Chondrocyte (in vitro differentiated cells): ENCODE measurements at places on chromosomes 6 and 20. TPM values are rescaled to one million over a fixed set of nuclear protein-coding genes. Genes with fewer than 3 reads are reported as not detected.

Gene SLC35D3
- total RNA-seq, result not detected in 3 replicates

Gene ZNF451
- 45.4 to 60.7 TPM (median 45.5 TPM) in 3 replicates for total RNA-seq

Gene TAAR9
- total RNA-seq, result not detected in 3 replicates

Gene MYCT1
- not detected in 3 replicates for total RNA-seq

Gene VNN1
- total RNA-seq, result not detected in 3 replicates

Gene HSPA12B
- 0.10 to 0.26 TPM in 2 of 3 replicates, not detected in the other for total RNA-seq

Gene PAX1
- not detected in 3 replicates for total RNA-seq

Gene C20orf141
- not detected in 3 replicates for total RNA-seq

Gene MANEA
- 9.8 to 17.7 TPM (median 12.0 TPM) in 3 replicates for total RNA-seq

Gene SPATS1
- total RNA-seq, result not detected in 3 replicates

Gene GPX5
- total RNA-seq, result not detected in 3 replicates

Gene PLN
- 0.18 TPM in 1 of 3 replicates, not detected in the others for total RNA-seq

Gene CLPSL2
- not detected in 3 replicates for total RNA-seq

- H3K36me3 ChIP-seq, result peaks cover 3% of the 10 kb centered on the region
- no peaks in the 10 kb centered on the region for H3K27me3 ChIP-seq
- H3K4me3 ChIP-seq, result no peak overlapping the region
- H3K27ac ChIP-seq, result peak overlapping the region; percentile 42
These were observed 25.7 kb downstream of the EPHA7 start for GRCh38 chr6:93393554-93394074.

- H3K27me3 ChIP-seq, result peaks cover 6% of the 10 kb centered on the region
- H3K4me1 ChIP-seq, result peaks cover 9% of the 10 kb centered on the region
- no peak overlapping the region for H3K4me3 ChIP-seq
- no peaks in the 10 kb centered on the region for H3K36me3 ChIP-seq
These were observed 249.1 kb downstream of the QKI start for GRCh38 chr6:163663575-163663974.

GRCh38 chr6:109580519-109580918 lies 97.5 kb upstream of the ZBTB24 start:
- peaks cover 8% of the 10 kb centered on the region for H3K4me1 ChIP-seq
- no peak for DNase-seq
- H3K4me3 ChIP-seq, result no peak overlapping the region
- peaks cover 7% of the 10 kb centered on the region for H3K27me3 ChIP-seq

DNA sequence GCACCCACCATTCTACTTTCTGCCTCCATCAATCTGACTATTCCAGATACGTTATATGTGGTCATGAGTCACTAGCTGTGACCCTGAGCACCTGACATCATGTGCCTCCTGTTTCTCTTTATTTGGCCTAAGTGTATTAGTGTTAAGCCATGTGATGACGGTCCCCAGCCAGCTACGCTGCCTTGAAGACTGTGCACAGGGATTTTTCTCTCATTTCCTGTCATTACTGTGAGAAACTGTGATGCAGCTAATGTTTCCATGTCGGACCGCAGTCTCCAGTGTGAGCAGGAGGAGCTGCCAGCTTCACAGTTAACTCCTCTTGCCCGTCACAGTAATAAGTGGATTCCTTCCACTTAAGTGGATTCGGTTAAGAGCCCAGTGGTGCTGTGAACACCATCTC lies 9.9 kb upstream of the SPATS1 start:
- no peak overlapping the region for H3K4me3 ChIP-seq
- no peak overlapping the region for H3K27ac ChIP-seq
- peaks cover 61% of the 10 kb centered on the region for H3K27me3 ChIP-seq

GRCh38 chr6:126302191-126302590 lies 37.7 kb upstream of the CENPW start:
- no peak overlapping the region for H3K4me3 ChIP-seq
- H3K4me1 ChIP-seq, result no peaks in the 10 kb centered on the region
- no peaks in the 10 kb centered on the region for H3K36me3 ChIP-seq

DNA sequence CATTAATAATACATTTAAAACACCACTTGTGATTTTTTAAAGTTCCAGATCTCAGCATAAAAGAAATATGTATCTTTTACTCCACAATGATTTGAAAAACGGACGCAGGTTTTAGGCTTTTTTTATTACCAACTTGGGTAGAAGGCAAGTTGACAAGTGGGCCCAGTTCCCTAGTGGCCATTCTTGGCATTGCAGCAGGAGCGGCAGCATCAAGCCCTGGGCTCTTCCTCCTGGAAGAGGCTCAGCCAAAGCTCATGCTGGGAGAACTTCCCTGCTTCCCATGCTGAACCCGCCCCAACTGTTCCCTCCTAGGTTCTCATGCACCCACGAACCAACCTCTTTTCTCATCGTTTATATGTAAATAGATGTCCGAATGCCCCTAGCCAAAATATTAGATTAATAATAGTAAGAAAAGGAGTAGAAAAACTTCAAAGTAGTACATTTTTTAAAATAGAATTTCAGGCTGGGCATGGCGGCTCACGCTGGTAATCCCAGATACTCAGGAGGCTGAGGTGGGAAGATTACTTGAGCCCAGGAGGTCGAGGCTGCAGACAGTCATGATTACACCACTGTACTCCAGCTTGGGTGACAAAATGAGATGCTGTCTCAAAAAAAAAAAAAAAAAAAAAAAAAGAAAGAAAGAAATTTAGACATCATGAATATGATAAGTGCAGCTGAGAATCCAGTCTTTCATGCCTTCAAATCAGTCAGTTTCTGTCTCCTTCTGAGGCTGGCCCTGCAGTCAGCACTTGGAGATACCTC lies 18.2 kb upstream of the MYB start:
- H3K4me1 ChIP-seq, result no peaks in the 10 kb centered on the region
- no peak overlapping the region for H3K27ac ChIP-seq
- no peaks in the 10 kb centered on the region for H3K36me3 ChIP-seq

DNA sequence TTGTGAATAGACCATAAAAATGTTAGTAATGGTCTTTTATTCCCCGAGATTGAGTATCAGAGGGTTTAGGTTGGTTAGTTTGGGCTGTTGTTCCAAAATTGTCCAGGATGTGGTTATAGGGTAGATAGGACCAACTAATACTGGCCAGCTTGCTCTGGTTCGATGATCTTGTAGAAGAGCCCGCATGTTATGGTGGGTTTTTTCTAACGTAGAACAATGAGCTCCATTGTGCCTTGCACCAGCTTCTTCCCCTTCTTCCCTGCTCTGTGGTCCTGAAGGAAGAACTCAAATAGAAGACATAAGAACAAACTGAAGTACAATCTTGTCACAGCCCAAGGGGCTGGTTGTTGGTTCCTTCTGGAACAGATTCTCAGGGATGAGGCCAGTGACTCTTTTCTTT lies 70.5 kb downstream of the RREB1 start:
- peaks cover 25% of the 10 kb centered on the region for H3K4me1 ChIP-seq
- H3K4me3 ChIP-seq, result no peak overlapping the region
- H3K27ac ChIP-seq, result no peak overlapping the region
- no peak for DNase-seq
- no peaks in the 10 kb centered on the region for H3K27me3 ChIP-seq

DNA sequence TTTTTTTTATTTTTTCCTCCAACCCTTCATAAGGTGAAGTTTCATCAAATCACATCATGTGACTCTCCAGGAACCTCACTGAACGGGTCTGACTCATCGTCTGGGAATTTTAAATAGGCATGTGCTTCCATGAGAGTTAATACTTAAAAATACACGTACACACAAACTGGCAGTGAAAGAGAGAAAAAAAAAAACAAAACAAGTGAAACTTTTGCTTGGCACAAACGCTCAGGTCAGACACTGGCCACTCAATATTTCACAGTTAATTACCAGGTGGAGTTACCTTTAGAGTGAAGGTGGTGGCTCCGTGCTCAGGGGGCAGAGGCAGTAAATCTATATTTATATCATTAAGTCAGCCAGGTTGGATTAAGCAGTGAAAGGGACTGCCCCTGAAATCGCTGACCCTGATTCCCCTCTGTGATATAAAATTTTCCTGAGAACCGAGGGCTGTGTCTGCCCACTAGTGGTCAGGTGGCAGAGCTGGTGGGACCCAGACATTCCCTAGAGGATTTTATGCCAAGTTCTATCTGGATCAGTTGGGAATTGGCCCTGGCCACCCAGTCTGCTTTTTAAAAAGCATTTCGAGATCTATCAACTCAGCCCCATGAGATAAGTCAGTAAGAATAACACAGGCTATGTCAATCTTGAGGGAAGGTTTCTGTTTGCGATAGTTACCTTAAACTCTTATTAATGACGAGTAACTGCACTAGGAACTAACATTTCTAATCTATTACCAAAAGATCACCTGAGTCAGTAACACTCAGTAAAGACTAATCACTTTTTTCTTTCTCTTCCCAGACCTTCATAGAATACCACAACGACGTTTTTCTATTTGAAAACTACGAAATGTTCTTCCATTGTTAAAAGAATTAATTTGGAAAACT lies 259.1 kb downstream of the HDGFL1 start:
- H3K4me1 ChIP-seq, result peaks cover 65% of the 10 kb centered on the region
- H3K27me3 ChIP-seq, result no peaks in the 10 kb centered on the region
- no peak for DNase-seq
- peak overlapping the region; percentile 100 for H3K27ac ChIP-seq

DNA sequence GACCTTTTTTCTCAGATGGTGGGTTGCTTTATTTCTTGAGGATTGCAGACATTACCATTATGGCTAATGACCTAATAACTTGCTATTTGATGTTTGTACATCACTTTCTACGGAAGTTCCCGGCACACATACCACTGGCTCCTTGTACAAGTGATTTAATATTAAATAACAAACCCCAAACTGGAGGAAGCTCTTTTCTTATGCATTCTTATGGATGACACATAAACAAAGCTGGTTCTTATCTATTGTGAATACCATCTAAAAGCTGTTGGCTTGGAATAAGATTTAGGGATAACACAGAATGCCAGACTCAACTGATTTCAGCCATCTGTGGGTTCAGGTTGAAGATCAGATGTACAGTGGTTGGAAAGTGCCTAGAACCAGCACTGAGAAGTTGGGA lies 272.6 kb downstream of the TSHZ2 start:
- no peaks in the 10 kb centered on the region for H3K36me3 ChIP-seq
- H3K27ac ChIP-seq, result no peak overlapping the region
- H3K4me3 ChIP-seq, result no peak overlapping the region
- no peak for DNase-seq
- H3K27me3 ChIP-seq, result no peaks in the 10 kb centered on the region

DNA sequence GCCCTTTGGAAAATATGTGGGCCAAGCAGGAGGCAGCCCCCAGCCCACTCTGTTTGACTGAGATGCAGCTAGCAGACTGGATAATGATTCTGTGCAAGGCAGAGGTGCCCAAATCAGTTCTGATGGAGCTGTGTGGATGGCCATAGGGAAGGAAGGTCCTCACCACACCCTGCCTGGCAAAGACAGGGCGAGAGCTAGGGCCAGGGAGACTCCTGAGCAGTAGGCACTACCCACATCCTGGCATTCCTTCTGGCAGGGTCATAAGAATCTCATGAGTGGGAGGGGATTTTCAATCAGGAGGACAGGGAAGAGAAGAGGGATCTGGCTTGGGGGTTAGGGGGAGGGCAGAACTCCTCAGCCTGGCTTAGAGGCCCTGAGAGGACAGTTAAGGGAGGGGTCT lies 18.6 kb upstream of the TREM2 start:
- no peaks in the 10 kb centered on the region for H3K36me3 ChIP-seq
- no peak overlapping the region for H3K27ac ChIP-seq
- no peak overlapping the region for H3K4me3 ChIP-seq
- no peak for DNase-seq
- H3K4me1 ChIP-seq, result no peaks in the 10 kb centered on the region
- H3K27me3 ChIP-seq, result peaks cover 34% of the 10 kb centered on the region

DNA sequence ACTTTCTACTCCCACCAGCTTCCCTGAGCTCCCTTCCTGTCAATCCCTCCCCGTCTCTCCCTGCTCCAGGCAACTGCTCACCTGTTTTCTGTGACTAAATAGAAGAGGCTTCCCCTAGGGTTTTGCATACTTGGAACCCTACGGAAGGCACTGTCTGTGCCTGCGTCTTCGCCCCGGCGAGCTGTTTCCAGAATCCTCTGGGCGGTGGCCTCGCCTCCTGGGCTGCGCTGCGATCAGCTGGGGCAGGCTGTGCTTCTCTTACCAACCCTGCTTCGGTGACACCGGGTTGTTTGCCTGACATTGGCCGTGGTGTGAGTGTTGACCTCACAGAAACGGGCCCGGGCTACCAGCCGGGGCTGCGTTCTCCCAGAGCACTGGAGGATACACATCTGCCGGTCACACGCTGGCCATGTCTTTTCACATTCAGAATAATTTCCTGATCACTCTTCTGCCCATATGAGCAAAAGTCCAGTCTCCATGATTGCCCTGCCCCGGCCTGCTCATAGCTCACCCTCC lies 29.4 kb upstream of the CCR6 start:
- H3K4me3 ChIP-seq, result no peak overlapping the region
- H3K4me1 ChIP-seq, result peaks cover 6% of the 10 kb centered on the region
- no peaks in the 10 kb centered on the region for H3K36me3 ChIP-seq
- no peak for DNase-seq
- H3K27ac ChIP-seq, result no peak overlapping the region

- H3K36me3 ChIP-seq, result no peaks in the 10 kb centered on the region
- no peak for DNase-seq
- no peak overlapping the region for H3K27ac ChIP-seq
- no peak overlapping the region for H3K4me3 ChIP-seq
- H3K4me1 ChIP-seq, result peaks cover 36% of the 10 kb centered on the region
These were observed 26.4 kb downstream of the EPB41L2 start for GRCh38 chr6:131036601-131037000.

- no peaks in the 10 kb centered on the region for H3K36me3 ChIP-seq
- no peak for DNase-seq
- H3K4me1 ChIP-seq, result peaks cover 9% of the 10 kb centered on the region
- H3K27ac ChIP-seq, result no peak overlapping the region
- H3K27me3 ChIP-seq, result no peaks in the 10 kb centered on the region
- no peak overlapping the region for H3K4me3 ChIP-seq
These were observed 425.5 kb downstream of the TENT5A start for GRCh38 chr6:81326881-81327561.

GRCh38 chr6:20997143-20997769 lies 463.0 kb downstream of the CDKAL1 start:
- H3K36me3 ChIP-seq, result peaks cover 3% of the 10 kb centered on the region
- peak overlapping the region; percentile 39 for H3K27ac ChIP-seq
- no peak for DNase-seq

DNA sequence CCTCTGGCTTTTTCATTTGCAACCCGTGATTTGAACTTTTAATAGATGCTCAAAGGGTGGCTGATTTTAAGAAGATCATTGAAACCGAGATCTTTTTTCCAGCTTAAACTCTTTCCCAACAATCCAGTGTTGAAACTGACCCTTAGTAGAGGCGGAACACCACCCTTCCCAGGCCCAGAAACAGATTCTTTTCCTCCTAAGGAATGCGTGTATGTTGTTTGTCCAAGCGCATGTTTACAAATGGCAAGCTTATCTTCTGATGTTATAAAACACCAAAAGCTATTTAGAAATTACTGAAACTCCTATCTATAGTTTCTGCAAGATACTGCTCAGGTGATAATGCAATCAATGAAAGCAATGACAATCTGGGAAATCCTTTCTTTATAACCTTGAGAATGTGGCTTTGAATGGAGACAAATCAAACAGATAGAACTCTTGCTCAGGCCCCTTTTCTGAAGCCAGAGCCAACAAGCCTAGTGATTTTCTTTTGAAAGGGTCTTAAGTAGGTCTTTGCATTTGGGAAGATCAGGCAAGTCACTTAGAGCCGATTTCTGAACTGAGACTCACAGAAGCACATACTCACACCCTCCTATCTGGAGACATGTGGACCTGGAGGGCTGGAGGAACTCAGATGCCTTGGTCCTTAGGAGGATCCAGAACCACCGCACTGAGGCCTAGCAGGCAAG lies 9.1 kb downstream of the BANF2 start:
- H3K4me3 ChIP-seq, result no peak overlapping the region
- no peak overlapping the region for H3K27ac ChIP-seq
- no peaks in the 10 kb centered on the region for H3K36me3 ChIP-seq
- DNase-seq, result peak; percentile 43
- peaks cover 18% of the 10 kb centered on the region for H3K4me1 ChIP-seq
- H3K27me3 ChIP-seq, result no peaks in the 10 kb centered on the region

GRCh38 chr6:83257791-83258190 lies 64.6 kb downstream of the RWDD2A start:
- H3K27ac ChIP-seq, result no peak overlapping the region
- H3K4me3 ChIP-seq, result no peak overlapping the region
- H3K4me1 ChIP-seq, result peaks cover 11% of the 10 kb centered on the region
